A172 (cell line): ENCODE measurements at places on chromosomes 6 and 20. TPM values are rescaled to one million over a fixed set of nuclear protein-coding genes. Genes with fewer than 3 reads are reported as not detected.

Gene ETV7
- 0.24 TPM in 1 of 2 replicates, not detected in the other for total RNA-seq

Gene CFB
- 3.7 and 4.0 TPM in 2 replicates for total RNA-seq

Gene AP5S1
- 22.6 and 27.7 TPM in 2 replicates for total RNA-seq

Gene PLAGL2
- 3.7 and 4.6 TPM in 2 replicates for total RNA-seq

Gene FUCA2
- total RNA-seq: 88.9 and 95.2 TPM in 2 replicates

Gene OR12D3
- total RNA-seq: not detected in 2 replicates

Gene GSTA3
- not detected in 2 replicates for total RNA-seq

Gene HLA-DRA
- total RNA-seq: not detected in 2 replicates

Gene SNTA1
- total RNA-seq: 60.7 and 70.7 TPM in 2 replicates

Gene ADISSP
- 108 and 110 TPM in 2 replicates for total RNA-seq

Gene IP6K3
- total RNA-seq: 6.8 and 6.9 TPM in 2 replicates
